ENCODE measurements at places on chromosomes 4 and X.

- no peak for DNase-seq
Observed at GRCh38 chr4:94905511-94905910, 147.8 kb downstream of the BMPR1B start.

DNA sequence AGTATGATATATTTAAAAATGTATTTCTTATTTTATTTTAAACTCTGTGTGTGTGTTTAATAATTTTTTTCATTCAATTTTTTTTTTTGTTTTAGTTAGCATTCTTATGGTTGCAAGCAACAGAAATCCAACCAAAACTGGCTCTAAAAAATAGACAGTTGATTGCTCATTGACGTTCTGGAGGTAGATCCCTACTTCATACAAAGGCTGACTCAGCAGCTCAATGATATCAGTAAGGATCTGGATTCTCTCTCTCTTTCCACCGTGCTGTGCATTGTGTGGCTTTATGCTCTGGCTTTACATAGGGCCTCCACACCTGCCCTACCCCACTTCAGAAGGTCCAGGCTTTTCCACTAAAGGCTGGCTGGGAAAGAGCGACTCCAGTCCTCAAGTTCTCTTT lies 117.8 kb downstream of the UCHL1 start:
- no peak for DNase-seq

- no peak for DNase-seq
Observed at GRCh38 chr4:8840006-8840793, 31.4 kb downstream of the HMX1 start.

DNA sequence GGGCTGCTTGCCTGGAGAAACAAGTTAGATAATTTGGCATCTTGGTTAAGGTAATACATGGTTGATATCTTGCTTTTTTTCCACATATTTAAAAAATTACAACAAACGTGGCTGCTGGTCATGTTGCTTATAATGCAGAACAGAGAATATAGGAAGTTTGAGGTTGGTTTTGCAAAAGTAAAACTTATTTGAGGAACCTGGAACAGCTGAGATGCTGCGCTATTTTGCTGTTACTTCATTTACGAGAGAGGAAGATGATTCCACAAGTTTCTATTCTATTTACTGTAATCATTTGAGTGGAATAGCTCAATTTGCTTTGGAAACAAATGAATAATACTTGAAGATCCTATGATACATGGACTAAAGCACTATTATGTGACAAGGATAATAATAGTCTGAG lies 118.9 kb downstream of the TMA16 start:
- DNase-seq, result no peak

DNA sequence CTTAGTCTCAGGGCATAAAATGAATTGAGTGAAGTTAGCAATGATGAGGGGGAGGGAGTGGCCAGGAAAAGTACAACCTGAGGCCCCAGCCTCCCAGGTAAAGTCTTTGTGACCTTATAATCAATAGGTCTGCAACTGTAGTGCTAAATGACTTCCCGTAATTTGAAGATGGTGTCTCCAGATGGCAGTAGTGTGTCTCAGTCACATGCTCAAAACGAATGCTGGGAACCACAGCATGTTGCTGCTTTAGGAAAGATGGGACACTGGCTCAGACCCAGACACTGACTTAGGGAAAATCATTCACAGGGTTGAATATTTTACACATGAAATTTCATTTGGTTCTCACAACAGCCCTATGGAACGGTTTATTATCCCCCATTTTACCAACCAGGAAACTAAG lies 10.3 kb downstream of the SRPX2 start:
- DNase-seq, result no peak

DNA sequence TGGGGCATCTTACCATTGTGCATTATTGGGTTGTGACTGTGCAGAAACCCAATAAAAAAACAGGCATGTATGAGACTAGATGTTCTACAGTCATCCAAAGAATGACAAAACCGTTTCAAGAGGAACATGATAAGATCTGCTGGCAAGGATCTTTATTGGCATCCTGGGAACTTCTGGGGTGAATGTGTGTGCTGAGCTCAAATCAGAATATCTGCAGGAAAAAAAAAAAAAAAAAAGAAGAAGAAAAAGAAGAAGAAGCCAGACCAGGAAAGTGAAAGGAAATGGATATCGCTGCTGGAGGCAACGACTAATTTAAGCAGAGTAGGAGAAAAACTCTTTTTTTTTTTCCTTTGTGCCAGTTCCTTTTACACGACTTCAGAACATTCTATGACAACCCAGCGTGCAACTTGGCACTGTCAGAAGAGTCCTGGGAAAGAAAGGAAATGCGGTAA lies 484.2 kb upstream of the BOD1L1 start:
- no peak for DNase-seq

GRCh38 chr4:116499-116898 lies 7.8 kb upstream of the ZNF718 start:
- no peak for DNase-seq

GRCh38 chrX:1093121-1093520 lies 119.3 kb downstream of the CRLF2 start:
- no peak for DNase-seq

GRCh38 chr4:101071241-101071640 lies 276.1 kb downstream of the PPP3CA start:
- no peak for DNase-seq

DNA sequence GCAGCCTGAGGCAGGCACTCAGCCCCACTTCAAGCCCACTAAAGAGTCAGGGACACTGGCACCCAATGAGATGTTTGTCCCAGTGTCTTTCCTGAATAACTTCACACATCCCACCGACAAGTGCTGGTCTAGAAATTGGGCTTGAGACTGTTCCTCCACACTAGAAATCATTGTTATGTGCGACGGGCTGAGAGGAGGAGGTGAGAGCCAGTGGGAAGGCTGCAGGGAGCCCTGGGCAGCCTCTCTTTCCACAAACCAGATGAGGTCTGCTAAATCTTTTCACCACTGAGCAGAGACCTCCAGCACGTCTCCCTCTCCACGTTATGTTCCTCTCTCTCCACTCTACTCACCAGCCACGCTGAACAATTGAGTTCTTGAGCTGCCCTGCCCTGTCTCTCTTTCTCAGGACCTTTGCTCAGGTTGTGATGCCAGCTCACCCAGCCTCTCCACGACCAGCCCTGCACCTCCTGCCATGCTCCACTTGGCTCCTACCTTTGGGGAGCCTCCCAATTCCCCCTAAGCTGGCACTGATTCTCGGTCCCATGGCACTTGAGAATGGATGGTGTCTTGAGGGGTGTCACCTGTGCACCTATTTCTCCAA lies 8.4 kb downstream of the SCD5 start:
- no peak for DNase-seq

GRCh38 chrX:106875151-106875550 lies 28.0 kb downstream of the RIPPLY1 start:
- DNase-seq, result no peak

DNA sequence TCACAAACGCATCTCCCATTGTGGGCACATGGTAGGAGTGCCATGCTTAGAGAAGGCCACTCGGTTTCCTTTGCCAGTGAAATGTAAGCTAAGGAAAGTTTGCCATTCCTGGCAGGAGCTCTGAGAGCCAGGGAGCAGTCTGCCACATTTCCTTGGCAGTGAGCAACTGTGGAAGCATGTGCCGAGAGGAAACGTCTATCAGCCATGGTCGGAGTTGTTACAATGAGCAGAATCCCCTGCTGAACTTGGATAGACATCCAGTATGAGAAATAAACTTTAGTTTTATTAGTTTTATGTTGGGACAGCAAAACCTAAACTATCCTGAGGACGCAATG lies 51.1 kb downstream of the ENOPH1 start:
- no peak for DNase-seq

- DNase-seq, result no peak
Observed at GRCh38 chrX:138925330-138925729, 213.8 kb upstream of the FGF13 start.

DNA sequence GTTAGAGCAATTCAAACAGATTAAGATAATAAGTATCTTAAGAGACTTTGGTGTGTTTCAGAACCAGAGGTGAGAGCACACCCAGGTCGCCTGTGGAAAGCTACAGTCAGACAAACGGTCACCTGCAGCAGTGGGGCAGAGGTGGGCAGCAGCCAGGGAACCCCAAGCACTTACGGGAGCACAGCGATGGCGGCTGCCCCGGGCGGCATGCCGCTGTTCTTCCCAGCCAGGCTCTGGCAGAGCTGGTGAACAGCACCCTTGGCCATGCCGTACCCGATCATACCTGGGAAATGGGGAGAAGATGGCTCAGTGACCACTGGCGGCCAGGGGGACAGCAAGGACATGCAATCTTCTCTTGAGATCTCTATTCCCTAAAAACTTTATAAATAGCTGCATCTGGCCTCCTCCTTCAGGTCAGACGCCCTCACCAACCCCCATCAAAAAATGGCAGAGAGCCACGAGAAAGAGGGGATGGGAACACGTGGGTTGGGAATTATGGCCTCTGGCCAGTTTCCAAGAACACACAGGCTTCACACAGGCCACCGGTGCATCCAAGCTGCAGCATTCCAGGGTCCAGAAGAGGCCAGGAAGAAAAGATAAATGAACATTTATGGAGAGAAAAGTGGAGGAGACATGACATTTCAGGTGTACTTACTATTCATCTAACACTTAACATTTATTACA lies 19.7 kb downstream of the QDPR start:
- no peak for DNase-seq

DNA sequence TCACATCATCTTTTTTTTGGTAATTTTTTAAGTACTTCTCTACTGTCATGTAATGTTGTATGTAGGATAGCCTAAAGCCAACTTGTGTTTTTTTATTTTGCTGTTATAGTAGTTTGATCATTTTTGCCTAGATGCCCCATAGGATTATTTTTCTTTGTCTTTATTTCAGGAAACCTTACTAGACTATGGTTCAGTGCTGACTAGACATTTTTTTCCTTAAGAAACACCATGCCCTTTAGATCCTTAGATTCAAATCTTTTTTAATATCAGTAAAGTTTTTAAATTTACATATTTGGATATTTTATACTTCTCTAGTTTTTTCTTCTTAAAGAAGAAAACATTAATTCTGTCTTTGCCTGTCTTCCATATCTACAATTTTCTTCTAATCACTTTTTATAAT lies 221.3 kb downstream of the IDS start:
- DNase-seq, result no peak

GRCh38 chr4:186727977-186728519 lies 4.4 kb upstream of the FAT1 start:
- DNase-seq, result no peak

GRCh38 chrX:136710325-136710951 lies 62.5 kb downstream of the CD40LG start:
- no peak for DNase-seq

- no peak for DNase-seq
Observed at GRCh38 chr4:102474736-102475504, 26.2 kb upstream of the NFKB1 start.

GRCh38 chr4:165905405-165906027 lies 32.5 kb downstream of the TLL1 start:
- DNase-seq, result no peak

GRCh38 chrX:49303346-49303745 lies at the start of gene GAGE10:
Gene GAGE10, plus strand, starts transcription at chrX:49303646. Its CDS starts 1,214 bp downstream, at chrX:49304860.
- no peak for DNase-seq

DNA sequence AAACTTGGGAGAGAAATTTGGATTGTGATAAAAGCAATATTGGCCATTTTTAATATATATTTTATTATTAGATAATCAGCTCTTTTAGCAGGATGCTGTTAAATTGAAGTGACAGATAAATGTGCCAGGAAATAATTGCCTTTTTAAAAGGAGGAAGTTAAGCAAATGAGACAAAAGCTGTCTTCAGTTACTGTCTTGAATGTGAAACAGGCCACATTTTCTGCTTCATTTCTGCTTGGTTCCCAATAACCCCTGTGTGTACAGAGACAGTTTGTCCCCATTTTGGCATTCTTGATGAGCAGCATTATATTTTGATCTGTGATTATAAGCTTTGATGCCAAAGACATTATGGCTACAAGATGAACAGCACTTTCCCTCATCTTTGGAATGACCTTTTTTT lies 953 bp downstream of the EPGN start:
- no peak for DNase-seq

DNA sequence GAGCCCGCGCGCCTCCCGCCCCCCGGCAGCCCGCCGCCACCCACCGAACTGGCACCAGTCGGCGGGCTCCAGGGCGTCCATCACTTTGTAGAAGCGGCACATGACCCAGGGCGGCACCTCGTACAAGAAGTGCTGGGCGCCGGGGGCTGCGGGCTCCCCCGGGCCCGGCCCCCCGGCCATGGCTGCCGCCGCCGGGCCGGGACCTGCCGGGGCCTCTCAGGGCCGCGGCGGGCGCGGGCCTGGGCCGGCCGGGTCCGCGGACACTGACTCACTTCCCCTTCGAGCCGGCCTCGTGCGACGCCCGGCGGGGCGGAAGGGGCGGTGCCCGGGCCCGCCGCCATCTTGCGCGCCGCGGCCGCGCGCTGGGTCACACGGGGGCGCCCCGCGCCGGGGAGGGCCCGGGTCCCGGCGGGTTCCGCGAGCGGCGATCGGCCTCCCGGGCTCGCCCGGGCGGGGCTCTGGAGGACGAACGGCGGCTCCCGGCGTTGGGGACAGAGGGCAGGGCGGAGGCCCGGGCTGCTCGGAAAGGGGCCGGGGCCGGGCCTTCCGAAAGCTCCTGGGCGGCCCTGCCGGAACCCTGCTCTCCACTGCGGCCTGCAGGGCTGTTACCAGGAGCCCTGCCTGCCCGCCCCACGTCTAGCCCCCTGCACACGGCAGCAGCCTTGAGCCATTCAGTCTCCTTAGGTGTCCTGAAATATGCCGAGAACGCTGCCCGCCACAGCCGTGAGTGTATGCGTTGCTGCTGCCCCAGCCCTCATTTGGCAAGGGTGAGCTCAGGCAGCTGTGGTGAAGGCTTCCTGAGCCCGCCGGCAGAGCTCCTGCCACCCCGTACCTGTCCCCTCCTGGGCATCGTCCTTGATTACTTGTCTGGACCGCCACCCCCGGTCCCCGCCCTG lies at the start of gene IRAK1:
Gene IRAK1 (minus strand): TSS at position 270 of the 896 bp plus-strand sequence. CDS start 90 bp downstream, at position 180.
- DNase-seq, result peak; percentile 78

- no peak for DNase-seq
Observed at GRCh38 chr4:87005690-87006425, 71.0 kb downstream of the AFF1 start.

DNA sequence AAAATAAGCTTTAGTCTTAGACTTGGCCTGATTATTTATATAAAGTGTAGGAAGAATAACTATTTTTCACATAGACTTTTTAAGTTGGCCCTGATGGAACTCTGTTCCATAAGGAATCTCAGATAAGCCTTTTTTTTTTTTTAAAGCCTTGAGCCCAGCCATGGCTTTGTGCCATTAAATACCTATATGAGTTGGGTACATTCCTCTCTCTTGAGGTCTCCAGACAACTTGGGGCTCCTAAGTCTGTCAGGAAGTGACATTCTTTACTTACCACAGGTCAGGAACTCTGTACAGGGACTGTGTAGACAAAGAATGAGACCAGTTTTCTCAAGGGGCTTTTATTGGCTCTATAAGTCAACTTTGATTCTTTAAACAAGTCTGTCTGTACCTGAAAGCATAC lies 27.1 kb upstream of the IGFBP7 start:
- no peak for DNase-seq

GRCh38 chr4:164304861-164305260 lies 449.1 kb upstream of the SMIM31 start:
- DNase-seq, result no peak

GRCh38 chr4:128596853-128597252 lies 212.6 kb upstream of the JADE1 start:
- no peak for DNase-seq

Data from left ventricle myocardium superior (tissue), 1 donor.